ENCODE measurements at places on chromosomes 4 and X.
A peak's percentile ranks its signal among the peaks of the same experiment; 100 is the strongest.

DNA sequence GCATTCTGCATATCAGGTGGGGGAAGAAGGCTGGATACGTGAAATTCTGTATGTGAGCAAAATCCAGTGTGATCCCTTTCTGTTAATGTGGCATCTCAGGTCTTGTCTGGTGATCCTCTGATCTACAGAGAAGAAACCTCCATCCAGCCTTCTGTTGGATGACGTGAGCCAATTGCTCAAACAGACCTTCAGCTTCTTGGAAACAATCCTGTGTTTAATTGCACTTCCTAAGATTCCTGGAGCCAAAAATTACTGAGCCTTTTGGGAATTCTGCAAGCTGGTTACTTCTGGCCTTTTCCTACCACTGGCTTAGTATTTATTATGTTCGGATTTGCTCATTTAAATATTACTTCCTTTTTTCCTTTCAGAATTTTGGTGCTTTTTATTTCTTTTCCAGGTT is 51.2 kb downstream of the TRIML1 start:
- DNase-seq, result no peak

DNA sequence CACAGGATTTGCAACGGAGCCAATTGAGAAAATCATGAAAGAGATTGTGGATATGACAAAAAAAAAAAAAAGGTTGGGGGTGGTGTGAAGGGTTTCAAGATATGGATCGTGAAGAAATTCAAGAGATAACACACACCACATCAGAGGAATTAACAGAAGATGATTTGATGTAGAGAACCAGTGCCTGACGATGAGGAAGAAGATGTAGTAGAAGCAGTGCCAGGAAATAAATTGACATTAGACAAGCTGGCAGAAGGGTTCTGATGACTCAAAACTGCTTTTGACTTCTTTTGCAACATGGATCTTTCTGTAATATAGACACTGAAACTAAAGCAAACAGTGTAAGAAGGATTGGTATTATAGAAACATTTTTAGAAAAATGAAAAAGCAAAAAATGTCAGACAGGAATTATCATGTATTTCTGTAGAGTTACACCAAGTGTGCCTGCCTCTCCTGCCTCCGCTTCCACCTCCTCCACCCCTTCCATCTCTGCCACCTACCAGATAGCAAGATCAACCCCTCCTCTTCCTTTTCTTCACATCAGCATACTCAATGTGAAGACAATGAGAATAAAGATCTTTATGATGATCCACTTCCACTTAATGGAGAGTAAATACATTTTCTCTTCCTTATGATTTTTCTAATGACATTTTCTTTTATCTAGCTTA is 127.5 kb upstream of the OTUD4 start:
- DNase-seq, result no peak

GRCh38 chr4:138891631-138892031 is 124.0 kb upstream of the NOCT start:
- no peak for DNase-seq

- DNase-seq, result no peak
Observed at GRCh38 chrX:134013092-134013497, 27.7 kb upstream of the GPC3 start.

- DNase-seq, result no peak
Observed at GRCh38 chr4:55143858-55144257, 18.5 kb upstream of the KDR start.

- no peak for DNase-seq
Observed at GRCh38 chrX:103722505-103722904, 11.8 kb downstream of the TMEM31 start.

DNA sequence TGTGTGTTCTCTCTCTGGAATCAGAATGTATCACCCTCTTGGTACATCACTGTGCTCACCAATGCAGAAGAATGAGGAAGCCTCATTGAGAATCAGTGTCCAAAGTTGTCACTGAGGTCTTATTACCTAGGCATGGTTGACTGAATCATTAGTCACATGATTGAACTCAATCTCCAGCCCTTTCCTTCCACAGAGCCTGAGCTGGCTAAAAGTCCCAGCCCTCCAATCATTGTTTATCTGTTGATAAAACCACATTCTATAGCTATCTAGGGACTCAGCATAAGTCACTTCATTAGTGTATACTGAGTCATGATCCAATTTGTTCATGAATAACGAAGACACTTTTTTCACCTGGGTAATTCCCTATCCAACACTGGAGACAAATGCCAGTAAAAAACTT is 396.8 kb downstream of the TRAM1L1 start:
- no peak for DNase-seq

DNA sequence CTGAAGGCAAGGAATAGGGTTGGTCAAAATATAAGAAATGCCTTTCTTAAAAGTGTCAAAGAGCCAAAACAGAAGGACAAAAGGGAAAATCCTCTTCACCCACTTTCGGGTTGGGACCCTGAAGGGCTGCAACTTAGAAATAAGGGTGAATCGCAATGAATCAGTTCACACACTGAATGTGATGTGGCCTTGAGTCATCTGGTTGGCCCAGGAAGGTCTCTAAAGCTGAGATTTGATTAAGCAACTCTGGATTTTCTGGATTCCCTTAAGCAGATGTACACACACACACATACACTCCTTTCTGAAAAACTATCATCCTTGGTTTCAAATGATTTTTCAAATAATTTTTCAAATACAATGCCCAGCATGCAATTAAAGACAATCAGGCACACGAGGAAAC is 13.1 kb downstream of the TAB3 start:
- no peak for DNase-seq

DNA sequence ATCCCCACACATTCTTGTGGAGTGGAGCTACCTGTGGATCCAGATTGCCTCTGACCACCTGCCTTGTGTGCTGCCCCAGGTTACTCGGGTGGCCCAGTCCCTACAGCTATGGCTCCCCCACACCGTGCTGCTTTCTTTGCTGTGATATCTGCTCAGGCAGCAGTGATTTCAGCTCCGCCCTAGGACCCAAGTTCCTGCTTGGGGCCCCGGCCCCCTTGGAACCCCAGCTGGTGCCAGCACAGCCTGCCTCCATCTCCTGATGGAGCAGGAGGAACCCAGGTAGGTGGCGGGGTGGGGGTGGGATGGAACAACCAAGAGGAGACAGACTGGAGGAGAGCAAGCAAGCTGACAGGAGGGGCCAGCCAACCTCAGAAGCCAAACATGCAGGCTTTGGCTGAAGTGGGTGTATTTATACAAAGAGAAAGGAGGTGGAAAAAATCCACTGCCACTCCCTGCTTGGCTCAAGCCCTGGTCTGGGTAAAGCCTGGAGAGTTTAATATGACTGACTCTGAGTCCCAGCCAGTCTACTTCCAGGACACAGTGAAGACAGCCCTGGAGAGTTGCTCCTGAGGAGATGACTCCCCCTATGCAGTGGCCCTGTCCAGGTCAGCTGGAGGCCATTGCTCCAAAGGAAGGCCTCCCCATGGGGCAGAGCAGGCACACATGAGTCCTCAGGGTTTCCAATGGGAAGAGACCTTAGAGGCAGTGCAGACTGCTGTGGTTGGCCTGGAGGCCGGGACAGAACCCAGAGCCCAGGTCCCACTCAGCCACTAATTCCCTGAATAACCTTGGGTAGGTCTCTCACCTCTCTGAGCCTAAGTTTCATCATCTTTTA is 197.1 kb upstream of the MAMLD1 start:
- no peak for DNase-seq

DNA sequence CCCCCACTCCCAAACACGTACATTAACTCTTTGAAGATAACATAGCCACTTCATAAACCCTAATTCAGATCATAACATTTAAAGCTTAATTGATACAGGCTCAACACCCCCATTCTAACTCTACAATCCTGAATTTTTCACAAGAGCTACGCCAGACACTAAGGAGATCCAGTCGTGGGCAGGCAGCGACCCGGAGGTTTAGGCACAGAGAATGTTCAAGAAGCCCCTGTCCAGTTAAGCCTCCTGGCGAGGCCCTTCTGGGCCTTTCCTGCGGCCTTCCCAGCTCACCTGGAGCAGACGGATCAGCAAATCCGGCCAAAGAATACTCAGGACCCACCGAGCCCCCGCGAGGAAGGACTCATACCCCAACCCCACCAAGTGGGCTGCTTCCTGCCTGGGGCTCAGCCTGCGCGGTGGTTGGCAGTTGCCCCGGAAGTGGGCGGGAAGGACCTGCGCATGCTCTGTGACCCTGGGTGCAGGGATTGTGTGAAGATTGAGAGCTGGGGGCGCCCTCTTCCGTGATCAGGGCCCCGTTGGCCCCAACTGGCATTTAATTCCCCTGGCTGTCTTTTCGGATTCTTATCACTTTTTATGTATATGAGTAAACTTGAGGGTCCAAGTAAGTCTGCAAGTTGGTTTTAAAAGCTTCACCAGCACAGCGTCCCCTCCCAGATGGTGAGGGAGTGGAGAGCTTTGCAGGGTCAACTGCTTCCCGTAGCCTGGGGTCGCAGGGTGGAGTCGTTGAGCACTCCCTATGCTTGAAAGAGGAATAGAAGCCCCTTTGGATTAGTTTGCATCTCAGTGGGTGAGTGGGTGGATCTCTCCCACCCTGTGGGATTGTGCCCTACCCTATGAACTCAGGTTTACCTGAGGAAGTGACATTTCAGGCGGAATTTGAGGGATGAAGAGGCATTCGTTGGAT is at the start of gene TRIM61:
TSS of gene TRIM61 (minus strand) at position 415 of the 922 bp plus-strand sequence. CDS start 7,655 bp downstream, outside the sequence.
- DNase-seq, result peak; percentile 59

- peak; percentile 70 for DNase-seq
Observed at GRCh38 chr4:48780865-48781214, 761 bp upstream of the FRYL start.

GRCh38 chrX:110691446-110691845 is 104.2 kb downstream of the CHRDL1 start:
- no peak for DNase-seq

- DNase-seq, result no peak
Observed at GRCh38 chr4:163694385-163694784, 199.9 kb downstream of the TMA16 start.

DNA sequence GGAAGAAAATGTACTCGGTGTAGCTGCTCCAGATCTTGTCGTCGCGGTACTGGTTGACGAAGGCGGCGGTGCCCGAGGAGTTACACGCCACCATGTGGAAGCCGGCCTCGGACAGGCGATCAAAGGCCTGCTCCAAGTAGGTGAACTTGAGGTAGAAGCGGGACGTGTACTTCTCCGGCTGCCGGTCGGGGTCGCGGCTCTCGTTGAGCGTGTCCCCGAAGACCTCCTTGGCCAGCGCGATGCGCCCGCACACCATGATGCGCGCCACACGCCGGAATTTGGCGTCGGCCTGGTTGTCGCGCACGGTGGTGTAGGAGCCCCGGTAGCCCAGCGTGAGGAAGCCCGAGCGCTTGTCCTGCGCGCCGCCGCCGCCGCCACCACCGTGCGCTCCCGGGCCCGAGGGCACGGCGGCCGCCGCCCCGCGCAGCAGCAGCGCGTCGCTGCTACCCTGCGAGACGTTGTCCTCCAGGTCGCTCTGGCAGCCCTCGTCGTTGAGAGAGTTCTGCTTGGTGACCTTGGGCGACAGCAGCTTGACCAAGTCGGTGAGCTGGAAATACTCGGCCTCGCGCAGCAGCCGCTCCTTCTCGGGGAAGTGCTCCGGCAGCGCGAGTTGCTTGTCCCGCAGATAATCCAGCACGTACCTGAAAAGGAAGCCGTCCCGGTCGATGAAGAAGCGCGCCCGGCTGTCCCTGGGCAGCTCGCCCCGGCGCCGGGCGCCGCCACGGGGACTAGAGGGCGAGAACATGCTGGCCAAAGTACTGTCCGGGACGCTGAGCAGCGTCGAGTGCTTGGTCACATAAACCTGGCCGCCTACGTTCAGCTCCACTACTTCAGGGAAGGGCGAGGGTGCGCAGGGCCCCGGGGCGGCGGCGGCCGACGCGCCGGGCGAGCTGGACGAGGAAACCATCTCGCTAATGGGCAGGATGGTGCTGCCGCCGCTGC is 775 bp downstream of the KCTD8 start:
- peak; percentile 35 for DNase-seq

DNA sequence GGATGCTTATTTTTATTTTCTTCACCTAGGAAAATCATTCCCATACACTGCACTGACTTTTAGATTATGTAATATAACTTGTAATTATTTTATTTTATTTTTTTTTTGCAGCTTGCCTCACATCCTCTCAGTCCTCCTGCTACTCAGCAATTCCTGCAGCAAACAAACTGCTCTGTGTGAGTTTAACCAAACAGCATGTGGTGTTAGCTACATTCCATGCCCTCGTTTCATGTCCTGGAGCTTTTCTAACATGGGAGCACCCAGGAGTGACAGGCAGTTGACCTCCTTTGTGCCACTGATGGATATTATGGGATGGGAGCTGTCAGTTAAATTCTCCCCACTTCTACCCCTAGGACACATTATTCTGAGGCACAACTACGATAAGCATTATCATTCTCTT is 24.8 kb downstream of the CXCL1 start:
- DNase-seq, result no peak

GRCh38 chr4:7876201-7876875 is 63.3 kb downstream of the AFAP1 start:
- DNase-seq, result no peak

DNA sequence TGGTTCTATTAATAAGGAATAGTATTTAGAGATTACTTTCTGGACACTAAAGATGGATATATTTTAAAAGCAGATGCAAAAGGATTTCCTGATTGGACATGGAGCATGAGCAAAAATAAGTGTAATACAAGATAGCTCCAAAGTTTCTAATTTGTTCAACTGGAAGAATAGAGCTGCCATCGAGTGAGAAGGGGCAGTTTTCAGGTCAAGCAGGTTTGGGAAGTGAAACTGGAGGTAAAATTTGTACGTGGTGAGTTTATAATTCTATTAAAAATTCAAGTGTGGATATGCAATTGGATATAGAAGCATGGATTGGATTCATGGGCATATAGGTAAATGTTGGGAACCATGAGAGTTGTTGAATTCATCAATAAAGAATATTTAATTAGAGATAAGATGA is 31.8 kb downstream of the PRDM8 start:
- no peak for DNase-seq

GRCh38 chrX:140480765-140481164 is 24.1 kb downstream of the SOX3 start:
- no peak for DNase-seq

- no peak for DNase-seq
Observed at GRCh38 chr4:26204249-26204825, 116.5 kb upstream of the RBPJ start.

DNA sequence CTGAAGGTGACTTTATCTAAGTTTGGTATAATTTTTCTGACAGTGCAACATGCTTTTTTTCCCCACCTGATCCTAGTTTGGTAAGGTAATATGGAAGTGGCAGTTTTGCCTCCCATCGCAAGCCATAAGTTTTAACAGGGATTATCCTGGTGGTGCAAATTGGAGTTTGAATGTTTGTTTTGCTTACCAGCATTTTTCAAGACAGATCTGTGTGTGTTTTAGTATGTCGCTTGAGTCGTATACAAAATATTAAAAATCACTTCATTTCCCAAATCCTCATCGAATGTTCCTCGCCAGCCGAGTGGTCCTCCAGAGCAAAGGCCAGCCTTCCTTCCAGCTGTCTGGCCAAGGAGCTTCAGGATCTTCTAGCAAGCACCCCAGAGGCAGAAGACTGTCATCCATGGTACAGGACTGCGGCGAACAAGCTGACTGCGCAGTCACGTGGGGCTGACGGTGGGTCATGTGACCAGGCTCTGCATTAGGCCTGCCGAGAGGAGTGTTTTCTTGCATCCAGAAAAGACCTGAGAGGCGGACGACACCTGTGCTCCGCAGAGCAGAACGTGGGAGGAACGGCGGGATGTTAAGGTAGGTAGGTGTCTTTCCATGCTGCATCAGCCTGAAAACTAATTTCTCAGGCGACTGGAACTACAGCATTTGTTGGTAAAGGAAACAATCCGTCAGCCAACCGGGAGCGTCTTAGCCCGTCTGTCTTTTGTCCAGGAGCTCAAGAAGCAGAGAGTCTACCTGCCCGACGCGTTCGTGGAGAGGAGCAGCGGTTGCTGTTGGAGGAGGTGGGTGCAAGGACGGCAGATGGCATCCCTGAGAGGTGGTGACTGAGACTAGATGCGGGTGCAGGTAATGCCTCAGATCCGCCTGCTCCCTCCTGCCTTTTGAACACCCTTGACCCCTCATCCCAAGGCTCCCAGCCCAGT is at the start of gene GPRASP3:
TSS of gene GPRASP3 (plus strand) at position 507 of the 932 bp plus-strand sequence. CDS start 28,253 bp downstream, outside the sequence.
- peak; percentile 74 for DNase-seq
